ENCODE measurements at places on chromosomes 11 and 22. TPM values are rescaled to one million over a fixed set of nuclear protein-coding genes. Genes with fewer than 3 reads are reported as not detected.

- DNase-seq, result no peak
Observed at GRCh38 chr11:43788421-43788820, 92.2 kb upstream of the ALKBH3 start.

DNA sequence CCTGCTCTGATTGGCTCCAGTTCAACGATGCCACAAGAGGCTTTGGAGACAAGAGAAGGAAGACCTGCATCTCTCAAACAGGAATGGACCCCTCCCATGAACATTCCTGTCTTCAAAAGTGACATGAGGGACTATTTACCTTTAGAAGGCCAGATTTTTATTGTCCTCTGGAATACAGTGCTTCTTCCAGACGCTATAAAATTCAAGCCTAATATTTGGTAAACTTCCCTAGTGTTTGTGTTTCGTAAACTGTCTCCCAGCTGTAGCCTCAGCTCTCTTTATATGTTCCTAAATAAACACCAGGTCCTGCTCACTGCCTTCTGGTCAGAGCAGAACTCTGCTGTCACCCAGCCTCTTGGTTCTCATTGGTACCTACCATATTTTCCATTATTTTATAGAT is 157.8 kb downstream of the CCDC34 start:
- no peak for DNase-seq

- no peak for DNase-seq
Observed at GRCh38 chr11:6377902-6378639, 12.2 kb upstream of the SMPD1 start.

GRCh38 chr11:46553814-46554212 is 40.0 kb downstream of the AMBRA1 start:
- no peak for DNase-seq

- no peak for DNase-seq
Observed at GRCh38 chr11:9740202-9740883, 76.5 kb downstream of the SWAP70 start.

The OR10A4 gene
- total RNA-seq, result not detected

- no peak for DNase-seq
Observed at GRCh38 chr22:30294066-30294465, 4.8 kb upstream of the CASTOR1 start.

DNA sequence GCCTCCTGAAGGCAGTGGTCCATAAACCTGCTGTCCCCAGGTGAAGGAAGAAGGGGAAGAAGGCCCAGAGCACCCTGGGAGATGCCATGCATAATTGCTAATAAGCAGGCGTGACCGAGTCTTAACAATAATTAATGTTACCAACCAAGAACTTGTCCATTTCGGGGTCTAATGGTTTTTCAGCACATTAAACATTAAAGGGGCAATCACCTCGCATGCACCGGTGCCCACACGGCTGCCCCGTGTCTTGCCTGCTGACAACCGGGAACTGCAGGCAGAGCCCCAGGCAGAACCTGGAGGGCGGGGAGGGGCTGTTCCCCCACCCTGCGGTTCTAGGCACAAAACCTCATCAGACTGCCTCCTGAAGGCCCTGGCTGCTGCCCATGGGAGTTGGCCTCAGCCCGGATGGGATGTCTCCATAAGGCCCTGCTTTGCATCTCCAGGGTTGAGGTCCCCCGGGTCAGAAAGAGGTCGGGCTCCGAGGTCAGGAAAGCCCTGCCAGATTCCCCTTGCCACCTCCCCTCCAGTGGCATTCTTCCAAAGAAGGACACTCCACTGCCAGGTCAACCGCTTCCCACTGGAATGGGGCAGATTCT is 169.0 kb downstream of the BUD13 start:
- no peak for DNase-seq

The EFCAB6 gene
- total RNA-seq, result 0.36 TPM

The OSBP2 gene
- total RNA-seq, result 0.84 TPM

DNA sequence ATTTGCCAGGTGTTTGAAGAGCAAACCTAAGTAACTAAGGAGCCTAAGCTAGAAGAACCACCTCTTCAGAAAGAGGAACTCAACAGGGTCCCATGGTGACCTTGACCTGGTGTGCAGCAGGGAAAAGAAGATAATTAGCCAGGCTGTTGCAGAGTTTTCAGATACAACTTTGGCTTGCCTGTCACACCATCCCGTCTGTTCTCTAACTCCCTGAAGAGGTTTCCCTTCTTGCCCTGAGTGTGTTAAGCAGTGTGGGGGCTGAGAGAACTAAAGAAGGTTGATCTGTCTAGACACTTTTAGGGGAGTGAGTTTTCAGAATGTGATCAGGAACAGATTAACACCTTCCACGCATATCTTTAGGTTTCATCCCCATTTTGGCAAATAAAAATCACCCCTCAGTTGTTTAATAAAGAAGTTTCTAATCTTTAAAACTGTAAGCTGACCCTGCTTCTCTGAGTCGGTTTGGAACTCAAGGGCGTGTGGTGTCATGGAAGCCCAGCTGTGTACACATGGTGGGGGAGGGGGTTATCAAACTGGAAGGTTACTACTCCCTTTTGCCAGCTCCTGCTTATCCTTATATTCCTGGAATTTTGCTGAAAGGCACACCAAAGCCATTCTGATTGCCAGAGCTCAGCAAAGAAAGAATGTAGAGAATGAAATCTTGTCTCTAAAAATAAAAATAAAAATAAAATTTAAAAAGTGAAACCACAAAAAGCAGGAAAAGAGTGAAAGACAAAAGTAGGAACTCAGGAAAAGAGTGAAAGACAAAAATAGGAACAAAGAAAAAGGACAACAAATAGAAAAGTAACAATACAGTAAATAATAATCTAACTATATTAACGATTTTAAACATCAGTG is 70.2 kb downstream of the DBX1 start:
- no peak for DNase-seq
